ENCODE measurements at places on chromosomes 13 and 19.
A peak's percentile ranks its signal among the peaks of the same experiment; 100 is the strongest.

DNA sequence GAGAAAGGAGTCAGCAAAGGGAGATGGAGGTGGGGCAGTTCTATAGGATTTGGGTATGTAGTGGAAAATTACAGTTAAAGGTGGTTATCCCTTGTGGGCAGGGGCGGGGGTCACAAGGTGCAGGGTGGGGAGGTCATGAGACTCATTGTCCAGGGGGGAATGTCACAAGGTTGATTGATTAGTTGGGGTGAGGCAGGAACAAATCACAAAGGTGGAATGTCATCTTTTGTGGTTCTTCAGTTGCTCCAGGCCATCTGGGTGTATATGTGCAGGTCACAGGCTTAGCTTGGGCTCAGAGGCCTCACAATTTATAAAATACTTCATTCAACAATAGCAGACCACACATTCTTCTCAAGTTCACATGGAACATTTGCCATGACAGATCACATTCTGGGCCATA lies 109.6 kb downstream of the ATP11A start:
- DNase-seq, result no peak

GRCh38 chr13:100266026-100266425 lies 177.1 kb downstream of the PCCA start:
- DNase-seq, result no peak

- no peak for DNase-seq
Measured at GRCh38 chr13:96090240-96091101, 564 bp downstream of the HS6ST3 start.

DNA sequence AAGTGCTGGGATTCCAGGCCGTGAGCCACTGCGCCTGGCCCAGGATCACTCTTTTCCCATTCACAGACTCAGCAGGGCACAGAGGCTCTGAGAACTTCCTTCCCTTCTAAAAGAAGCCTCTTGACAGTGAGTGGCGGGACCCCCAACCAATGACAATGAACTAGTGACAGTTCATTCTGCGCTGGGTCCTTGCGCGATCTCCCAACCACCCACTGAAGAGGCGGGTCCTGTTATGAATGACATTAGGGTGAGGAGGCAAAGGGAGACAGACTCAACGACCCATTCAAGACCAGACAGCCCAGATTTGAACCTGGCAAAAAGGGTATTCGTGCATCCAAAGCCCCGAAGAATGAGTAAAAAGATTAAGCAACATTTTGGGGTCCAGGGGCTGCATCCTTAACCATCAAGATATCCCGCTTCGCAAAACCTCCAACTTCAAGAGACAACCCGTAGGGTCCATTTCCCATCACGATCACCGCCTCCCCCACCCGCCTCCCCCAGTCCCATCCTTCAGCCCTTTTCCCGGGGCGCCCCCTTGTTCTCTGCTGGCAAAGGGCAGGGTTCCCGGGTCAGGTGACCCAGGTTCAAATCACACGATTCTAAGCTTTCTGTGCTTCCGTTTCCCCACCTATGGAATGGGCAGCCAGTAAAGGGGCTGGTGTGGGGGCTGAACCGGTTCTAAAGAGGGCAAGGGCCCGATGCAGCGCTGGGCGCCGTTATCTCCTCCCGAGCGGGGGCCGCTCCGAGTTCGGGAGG lies 719 bp downstream of the SUGP2 start:
- peak; percentile 95 for DNase-seq

GRCh38 chr13:98681049-98681448 lies 71.4 kb downstream of the SLC15A1 start:
- DNase-seq, result no peak

DNA sequence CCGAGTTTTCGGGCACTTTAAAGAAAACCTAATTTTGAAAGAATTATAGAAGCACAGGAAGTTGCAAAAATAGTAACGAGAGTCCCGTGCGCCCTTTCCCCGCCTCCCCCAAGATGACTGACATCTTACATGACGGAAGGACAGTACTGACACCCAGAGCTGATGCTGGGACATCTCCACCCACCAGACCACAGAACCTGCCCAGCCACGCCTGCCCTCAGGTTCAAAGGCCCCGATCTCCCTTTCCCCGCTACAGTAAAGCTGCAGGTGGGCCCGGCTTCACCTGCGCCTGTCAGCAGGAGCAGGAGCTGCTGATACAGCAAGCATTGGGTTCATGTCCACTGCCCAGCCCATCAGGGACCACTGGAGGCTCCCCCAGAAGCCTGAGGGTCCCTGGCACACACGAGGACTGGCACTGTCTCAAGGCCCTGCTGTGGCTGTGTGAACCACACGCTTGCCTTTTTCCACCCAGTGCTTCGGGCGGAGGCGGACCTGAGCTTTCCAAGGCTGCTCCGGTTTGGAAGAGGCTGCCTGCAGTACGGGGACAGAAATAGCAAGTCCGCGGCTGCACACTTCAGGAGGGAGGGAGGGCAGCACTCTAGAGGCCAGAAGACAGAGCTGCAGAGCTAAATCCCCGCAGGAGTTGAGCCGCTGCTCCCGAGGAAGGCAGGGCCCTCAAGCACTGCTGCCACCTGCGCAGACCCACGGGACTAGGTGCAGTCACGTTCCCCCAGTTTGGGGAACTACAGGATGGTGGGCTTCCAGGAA lies 8.7 kb downstream of the MAP2K2 start:
- no peak for DNase-seq
